Uterine smooth muscle cell (primary cell): ENCODE measurements at places on chromosomes 7 and 10. TPM values are rescaled to one million over a fixed set of nuclear protein-coding genes. Genes with fewer than 3 reads are reported as not detected.

The TSPAN15 gene
- 1.2 and 1.4 TPM in 2 replicates for total RNA-seq

The TNS3 gene
- 38.6 and 39.6 TPM in 2 replicates for total RNA-seq

The IFIT1 gene
- 12.7 and 16.4 TPM in 2 replicates for total RNA-seq

The HOGA1 gene
- 0.50 and 0.89 TPM in 2 replicates for total RNA-seq

The PILRA gene
- total RNA-seq = 0.12 TPM in 1 of 2 replicates, not detected in the other

The FAM180A gene
- total RNA-seq = 6.4 and 24.9 TPM in 2 replicates

The C10orf62 gene
- 0.11 and 0.37 TPM in 2 replicates for total RNA-seq

The FBH1 gene
- total RNA-seq = 115 and 125 TPM in 2 replicates

The GJD4 gene
- total RNA-seq = 0.12 TPM in 1 of 2 replicates, not detected in the other

The OIT3 gene
- under 0.01 TPM in 1 of 2 replicates, not detected in the other for total RNA-seq

The PNLIPRP1 gene
- not detected in 2 replicates for total RNA-seq

The POLR2J3 gene
- total RNA-seq = 20.4 and 21.9 TPM in 2 replicates
